ENCODE measurements at places on chromosomes 13 and 19. TPM values are rescaled to one million over a fixed set of nuclear protein-coding genes. Genes with fewer than 3 reads are reported as not detected.

DNA sequence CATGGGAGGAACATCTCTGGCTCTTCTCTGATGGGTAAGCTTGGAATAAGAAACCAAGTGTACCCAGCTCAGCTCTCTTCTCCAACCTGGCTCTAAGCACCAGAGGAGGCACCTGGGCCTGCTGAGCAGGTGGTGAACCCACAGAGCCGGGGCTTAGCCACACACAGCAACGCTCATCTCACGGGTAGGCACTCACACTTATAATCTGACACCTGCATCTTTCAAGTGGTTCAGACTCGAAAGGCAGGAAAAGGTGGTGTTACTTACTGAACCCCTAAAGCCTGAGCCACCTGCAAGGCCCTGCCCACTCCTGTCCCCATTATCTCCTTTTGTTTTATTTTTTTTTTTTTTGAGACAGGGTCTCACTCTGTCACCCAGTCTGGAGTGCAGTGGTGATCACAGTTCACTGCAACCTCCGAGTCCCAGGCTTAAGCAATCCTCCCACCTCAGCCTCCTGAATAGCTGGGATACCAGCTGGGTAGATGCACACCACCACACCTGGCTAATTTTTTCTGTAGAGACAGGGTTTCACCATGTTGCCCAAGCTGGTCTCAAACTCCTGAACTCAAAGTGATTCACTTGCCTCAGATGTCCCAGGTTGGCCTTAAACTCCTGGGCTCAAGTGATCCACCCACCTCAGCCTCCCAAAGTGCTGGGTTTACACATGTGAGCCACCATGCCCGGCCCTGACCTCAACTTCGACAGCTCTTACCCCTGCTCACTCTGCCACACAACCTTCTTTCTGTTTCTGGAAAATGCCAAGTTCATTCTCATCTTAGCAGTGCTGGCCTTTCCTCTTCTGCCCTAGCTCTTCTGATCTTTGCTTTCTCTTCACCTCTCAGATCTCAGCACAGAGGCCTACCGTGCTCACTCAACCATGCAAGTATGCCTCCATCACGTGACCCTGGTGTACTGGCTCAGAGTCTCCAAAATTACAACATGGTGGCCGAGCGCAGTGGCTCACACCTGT is 9.7 kb downstream of the FBXL12 start:
- DNase-seq: no peak

DNA sequence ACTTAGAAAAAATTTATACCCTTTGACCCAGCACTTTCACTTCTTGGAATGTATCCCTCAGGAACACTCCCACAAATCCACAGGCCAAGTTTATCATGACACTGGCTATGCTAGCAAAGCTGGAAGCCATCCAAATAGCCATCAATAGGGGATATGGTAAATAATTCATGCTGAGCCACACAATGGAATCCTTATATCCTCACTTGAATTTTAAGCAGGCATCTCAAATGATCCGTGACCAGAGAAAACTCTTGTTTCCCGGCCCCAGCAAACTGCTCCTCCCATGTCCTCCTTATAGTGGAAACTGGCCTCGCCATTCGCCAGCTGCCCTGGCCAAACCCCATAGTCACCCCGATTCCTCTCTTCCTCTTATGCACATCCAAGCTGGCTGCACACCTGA is 37.6 kb downstream of the GRIK5 start:
- no peak for DNase-seq

DNA sequence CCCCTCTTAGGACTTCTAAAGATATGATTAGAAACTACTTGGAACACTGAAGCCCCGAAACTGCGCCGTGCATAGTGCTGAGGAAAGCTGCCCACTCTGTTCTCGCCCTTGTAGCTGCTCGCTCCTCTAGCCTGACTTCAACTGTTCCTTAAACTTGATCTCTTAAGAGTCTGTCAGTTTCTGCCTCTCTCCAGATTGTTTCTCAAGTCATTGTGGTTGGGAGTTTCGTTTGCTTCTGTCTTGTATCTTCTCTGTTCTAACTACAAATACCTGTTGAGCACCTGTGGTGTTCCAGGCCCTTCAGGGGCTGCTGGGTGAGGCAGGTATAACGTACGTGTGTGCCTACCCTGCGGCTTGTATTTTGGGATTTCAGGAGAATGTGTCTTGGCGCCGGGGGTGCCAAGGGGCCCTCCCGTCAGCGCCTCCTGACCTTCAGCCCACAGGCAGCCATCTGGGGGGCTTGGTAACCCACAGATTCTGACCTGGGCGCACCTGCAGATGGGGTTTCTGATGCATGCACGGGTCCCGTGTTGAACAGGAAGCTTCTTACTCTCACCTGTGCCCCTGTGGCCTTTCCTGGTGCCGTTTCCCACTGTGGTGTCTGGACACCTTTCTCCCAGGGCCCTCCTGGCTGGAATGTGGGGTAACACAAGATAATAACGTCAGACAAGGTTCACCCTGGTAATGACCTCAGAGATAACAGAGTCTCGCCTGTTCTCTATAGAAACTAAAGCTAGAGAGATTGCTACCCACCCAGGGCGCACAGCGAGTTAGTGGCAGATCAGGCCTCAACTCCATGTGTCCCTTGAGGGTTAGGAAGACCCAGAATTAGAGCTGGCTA is 17.2 kb upstream of the DCUN1D2 start:
- no peak for DNase-seq

- DNase-seq: no peak
Measured at GRCh38 chr19:46180701-46181387, 32.8 kb downstream of the IGFL2 start.

DNA sequence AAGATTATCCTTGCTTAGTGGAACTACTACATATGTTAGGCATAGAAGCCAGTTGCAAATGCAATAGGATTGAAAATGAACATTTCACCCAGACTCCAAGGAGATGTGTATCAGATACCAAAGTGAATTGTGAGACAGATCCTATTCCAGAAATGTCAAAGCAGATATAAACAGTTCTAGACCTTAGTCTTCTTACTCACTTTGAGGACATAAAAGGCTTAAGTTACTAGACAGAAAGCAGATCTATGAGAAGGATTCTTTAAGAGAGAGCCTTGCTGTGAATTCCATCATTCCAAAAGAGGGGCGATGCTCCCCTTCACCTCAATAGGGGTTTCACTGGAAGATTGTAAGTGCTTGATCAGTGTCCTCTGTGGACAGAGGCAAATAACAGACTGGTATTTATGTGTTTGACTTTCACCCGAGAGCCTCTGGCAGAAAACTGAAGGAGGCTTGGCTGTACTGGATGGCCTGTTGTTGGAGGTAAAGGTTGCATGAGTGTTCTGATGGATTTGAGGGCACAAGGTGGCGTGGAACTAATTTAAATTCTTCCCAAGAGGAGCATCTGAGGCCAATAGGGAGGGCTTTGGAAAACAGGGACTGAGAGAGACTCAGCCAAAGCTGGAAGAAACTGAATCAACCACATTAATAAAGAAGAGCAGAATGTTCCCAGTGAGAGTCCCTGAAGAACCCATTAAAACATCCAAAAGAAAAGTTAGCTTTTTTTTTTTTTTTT is 194.8 kb downstream of the DCLK1 start:
- DNase-seq: no peak

DNA sequence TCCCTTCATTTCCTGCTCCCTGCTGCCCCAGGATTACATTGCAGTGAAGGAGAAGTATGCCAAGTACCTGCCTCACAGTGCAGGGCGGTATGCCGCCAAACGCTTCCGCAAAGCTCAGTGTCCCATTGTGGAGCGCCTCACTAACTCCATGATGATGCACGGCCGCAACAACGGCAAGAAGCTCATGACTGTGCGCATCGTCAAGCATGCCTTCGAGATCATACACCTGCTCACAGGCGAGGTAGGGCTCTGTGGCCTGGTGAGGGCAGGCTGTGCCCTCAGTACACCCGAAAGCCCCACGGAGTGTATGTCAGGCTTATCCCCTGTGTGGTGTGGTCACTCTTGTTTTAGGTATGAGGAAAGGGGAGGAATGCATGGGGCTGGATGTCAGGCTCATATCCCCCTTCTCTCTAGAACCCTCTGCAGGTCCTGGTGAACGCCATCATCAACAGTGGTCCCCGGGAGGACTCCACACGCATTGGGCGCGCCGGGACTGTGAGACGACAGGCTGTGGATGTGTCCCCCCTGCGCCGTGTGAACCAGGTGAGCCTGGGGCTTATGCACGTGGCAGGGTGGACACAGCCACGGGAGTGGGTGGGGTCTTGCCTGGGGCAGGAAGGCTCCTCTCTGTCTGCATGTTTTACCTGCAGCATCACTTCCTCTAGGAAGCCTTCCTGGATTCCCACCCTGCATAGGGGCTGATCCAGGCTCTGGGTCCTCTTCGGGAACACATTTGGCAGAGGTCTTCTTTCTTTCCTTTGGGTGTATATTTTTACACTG is 2.3 kb upstream of the RNF225 start:
- DNase-seq: no peak

DNA sequence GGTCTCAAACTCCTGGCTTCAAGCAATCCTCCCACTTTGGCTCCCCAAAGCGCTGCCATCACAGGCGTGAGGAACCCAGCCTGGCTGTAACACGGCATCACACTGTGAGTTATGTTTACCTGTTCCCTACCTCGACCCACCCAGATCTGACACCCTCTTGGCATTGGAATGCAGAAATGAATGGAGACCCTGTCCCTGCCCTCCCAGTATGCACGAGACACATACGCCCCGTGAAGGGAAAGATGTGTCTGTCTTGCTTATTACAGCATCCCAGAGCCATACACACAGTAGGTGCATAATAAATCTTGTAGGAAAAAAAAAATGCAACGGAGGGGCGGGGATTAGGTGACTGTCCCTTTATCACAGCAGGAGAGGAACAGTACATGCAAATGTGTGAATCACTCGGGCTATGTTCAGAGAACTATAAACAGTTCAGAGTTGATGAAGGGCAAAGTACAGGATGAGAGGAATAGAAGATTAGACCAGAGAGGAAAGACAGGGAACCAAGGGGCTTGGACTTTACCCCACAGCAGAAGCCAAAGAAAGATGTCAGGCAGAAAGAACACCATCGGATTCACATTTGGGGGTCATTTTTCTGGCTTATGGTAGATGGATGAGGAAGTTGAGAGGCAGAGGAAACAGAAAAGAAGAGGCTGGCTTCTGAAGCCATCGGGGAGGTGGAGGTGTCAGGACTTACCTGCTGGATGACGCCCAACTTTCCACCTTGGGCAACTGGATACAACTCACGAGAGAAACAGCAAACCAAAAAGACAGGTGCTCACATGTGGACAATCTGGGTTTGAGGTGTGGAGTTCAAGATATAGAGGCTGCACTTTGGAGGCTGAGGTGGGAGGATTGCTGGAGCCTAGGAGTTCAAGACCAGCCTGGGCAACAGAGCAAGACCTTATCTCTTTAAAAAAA is 94.3 kb downstream of the INSR start:
- no peak for DNase-seq

DNA sequence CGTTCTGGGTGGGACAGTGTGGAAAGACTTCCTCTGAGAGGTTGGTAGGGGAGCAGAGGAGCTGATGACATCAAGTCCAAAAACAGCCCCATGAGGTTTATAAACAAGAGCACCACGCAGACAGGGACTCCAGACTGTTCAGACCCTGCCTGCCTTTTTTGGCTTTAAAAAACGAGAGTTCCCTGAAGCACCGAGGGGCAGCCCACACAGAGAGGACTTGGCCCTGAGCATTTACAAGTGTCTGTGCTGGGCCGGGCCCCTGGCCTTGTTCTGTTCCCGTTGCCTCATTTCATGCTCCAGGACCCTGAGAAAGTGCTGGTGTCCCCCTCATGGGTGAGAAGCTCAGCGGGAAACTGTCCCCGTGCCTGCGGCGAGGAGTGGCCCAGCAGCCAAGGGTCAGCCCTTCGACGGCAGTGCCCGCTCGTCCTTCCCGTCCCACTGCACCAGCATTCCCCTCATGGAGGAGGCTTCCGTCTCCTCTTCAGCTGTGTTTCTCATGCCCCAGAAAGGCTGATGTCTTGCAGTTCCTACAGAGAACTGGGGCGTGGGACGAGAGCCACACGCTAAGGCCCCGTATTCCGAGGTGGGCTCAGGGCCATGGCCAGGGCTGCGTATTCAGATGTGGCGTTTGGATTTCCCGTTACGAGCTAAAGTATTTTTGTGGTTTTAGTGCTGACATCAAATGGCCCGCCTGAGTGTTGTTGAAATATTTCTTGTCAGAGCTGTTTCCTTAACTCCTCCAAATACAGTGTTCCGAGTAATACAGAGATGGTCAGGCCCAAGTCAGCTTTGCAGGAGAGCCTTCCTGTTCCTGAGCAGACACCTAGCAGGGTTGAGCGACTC is 93.5 kb downstream of the ATP11A start:
- DNase-seq: no peak

GDF15 gene
- 0.33 TPM for total RNA-seq

LGALS4 gene
- 0.82 TPM for total RNA-seq

Measured in left ventricle myocardium inferior (tissue), 1 donor.